ENCODE measurements at places on chromosomes 1 and 21.

DNA sequence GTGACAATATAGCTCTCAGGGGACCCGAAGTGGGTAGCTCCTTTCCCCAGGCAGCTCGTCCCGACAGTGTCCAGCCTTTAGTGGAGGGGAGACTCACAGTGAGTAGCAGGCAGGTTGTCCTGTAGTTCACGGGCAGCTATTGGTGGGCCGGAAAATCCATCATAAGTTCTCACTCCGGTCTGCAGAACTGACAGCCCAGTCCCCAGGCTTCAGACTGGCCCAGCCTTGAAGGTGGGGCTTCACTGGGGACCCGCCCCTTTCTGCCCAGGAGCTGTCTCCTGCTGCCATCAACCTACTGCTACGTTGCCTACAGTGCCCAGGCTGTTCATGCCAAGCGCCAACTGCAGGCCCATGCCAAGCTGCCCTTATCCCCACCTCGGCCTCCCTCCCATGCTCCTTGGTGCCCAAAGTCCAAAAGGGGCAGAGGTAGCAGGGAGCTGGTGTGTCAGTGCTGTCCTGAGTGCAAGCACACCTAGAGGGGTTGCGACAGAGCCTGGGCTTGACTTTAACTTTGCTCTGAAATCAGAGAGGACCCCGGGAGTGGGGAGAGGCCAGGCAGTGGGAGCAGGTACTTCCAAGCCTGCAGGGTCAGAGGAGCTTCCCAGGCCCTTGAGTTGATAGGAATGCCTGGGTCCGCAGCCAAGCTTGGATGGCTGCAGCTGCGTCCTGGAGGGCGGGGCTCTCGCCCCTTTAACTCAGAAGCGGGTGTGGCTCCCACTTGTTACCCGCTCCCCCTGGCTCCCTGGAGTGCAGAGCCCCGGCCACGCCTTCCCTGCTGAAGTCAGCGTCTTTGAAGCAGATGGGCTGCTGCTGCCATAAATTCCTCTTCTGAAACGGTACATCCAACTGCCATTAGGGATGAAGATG, 1144.3 kb upstream of the NCAM2 start:
- no peak for DNase-seq

- DNase-seq: no peak
Observed at GRCh38 chr1:81463936-81464837, 336.5 kb upstream of the ADGRL2 start.

- DNase-seq: no peak
Observed at GRCh38 chr21:28509031-28509430, 483.6 kb downstream of the LTN1 start.

DNA sequence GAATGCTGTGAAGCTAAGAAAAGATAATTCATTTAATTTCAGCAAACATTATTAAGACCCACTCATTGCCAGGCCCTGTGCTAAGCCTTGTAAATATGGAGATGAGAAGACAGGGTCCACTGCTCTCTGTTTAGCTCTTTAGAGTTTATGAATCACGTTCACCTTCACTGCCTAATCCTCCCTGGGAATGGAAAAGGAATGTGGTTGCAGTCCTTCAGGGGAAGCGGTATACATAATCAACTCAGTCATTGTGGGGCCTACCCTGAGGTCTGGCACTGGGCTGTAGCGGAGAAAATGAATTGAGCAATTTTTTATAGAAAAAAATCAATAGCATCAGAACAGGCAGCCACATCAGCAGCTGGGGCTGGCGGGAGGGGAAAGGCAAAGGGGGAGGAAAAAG, 412.1 kb upstream of the NFIA start:
- DNase-seq: no peak

- DNase-seq: no peak
Observed at GRCh38 chr1:243313635-243314536, 58.0 kb downstream of the SDCCAG8 start.

DNA sequence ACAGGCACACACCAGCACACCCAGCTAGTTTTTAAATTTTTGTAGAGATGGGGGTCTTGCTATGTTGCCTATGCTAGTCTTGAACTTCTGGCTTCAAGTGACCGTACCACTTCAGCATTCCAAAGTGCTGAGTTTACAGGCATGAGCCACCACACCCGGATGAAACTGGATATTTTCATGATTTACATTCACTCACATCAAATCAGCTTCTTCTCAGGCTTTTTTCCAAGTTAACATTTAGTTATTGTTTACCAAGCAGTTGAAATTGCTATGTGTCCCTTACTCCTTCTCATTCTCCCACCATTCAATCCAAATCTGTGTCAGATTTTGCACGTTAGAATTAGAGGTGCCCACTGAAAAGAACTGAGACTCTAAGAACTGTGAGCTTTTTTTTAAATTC, 18.4 kb downstream of the RIT1 start:
- DNase-seq: peak; percentile 80

DNA sequence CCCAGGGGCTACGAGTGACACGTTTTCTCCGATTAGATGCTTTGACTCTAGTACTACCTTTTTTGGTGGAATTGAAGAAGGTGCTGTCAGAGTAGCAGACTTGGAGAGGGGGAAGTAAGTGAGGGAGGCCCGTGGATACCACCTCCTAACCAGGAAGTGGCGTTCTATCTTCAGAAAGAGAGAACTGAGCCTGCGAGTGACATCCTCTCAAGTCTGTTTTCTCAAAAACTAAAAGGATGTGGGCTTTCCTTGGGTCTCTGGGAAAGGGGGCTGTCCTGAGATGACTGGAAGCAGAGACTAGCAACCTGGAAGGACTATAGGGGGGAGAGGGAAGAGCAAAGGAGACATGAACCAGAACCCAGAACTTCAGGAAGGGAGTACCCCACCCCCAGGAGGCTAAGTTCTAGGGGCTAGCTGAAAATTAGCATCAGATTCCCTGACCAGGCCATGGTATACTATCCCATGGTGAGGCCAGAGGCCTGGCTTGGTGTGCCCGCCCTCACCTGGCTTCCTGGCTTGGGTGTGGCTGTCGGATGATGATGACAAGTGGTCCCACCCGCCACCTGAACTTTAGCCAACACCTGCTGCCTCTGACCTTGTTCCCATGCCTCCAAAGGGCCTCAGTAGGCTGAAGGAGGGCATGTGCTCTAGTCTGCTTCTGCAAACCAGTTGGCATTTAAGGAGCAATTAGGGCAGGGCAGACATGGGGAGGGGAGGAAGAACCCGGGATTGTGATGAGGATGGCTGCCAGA, 49.1 kb downstream of the ATP2B4 start:
- no peak for DNase-seq

- no peak for DNase-seq
Observed at GRCh38 chr1:6084781-6085495, 39.2 kb downstream of the KCNAB2 start.

- no peak for DNase-seq
Observed at GRCh38 chr1:236860101-236860500, 65.0 kb downstream of the MTR start.

GRCh38 chr1:203252678-203253077, 23.2 kb upstream of the CHIT1 start:
- no peak for DNase-seq

GRCh38 chr1:232925421-232926220, 24.8 kb upstream of the NTPCR start:
- no peak for DNase-seq
